ENCODE measurements at places on chromosomes 12 and 14.

DNA sequence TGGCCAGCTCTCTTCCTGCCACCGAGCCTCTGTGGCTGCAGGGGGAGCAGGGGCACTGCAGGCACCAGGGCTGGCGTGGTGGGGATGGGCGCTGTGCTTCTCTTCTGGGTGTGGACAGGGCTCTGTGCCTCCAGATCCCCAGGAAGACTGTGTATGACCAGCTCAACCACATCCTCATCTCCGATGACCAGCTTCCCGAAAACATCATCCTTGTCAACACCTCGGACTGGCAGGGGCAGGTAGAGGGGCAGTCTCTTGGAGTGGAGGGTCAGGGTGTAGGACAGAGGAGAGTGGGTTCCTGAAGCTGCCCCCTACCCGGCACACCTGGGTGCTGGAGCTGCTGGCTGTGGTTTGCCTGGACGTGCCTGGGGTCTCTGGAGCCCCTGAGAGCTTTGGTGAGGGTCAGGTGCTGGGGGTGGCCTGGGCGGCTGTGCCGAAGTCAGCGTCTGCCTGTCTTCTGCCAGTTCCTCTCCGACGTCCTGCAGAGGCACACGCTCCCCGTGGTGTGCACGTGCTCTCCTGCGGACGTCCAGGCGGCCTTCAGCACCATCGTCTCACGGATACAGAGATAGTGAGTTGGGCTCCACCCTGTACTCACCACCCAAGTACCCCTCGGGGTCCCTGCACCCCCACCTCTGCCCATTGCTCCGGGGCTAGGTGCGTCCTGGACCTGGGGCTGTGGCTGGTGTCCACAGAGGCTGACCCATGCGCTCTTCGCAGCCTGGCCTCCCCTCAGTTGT lies 15.8 kb upstream of the TEX22 start:
- no peak for DNase-seq

- DNase-seq: no peak
Observed at GRCh38 chr12:131112700-131113290, 159.1 kb downstream of the ADGRD1 start.

GRCh38 chr14:104137297-104138097 lies 890 bp upstream of the KIF26A start:
- peak; percentile 72 for DNase-seq

- DNase-seq: no peak
Observed at GRCh38 chr14:81582420-81582819, 48.8 kb upstream of the SEL1L start.

GRCh38 chr12:63905544-63905943 lies 61.0 kb downstream of the SRGAP1 start:
- no peak for DNase-seq

- DNase-seq: no peak
Observed at GRCh38 chr12:122860854-122861586, 25.8 kb downstream of the HIP1R start.

GRCh38 chr14:38731962-38732361 lies 371.1 kb downstream of the SEC23A start:
- DNase-seq: no peak

DNA sequence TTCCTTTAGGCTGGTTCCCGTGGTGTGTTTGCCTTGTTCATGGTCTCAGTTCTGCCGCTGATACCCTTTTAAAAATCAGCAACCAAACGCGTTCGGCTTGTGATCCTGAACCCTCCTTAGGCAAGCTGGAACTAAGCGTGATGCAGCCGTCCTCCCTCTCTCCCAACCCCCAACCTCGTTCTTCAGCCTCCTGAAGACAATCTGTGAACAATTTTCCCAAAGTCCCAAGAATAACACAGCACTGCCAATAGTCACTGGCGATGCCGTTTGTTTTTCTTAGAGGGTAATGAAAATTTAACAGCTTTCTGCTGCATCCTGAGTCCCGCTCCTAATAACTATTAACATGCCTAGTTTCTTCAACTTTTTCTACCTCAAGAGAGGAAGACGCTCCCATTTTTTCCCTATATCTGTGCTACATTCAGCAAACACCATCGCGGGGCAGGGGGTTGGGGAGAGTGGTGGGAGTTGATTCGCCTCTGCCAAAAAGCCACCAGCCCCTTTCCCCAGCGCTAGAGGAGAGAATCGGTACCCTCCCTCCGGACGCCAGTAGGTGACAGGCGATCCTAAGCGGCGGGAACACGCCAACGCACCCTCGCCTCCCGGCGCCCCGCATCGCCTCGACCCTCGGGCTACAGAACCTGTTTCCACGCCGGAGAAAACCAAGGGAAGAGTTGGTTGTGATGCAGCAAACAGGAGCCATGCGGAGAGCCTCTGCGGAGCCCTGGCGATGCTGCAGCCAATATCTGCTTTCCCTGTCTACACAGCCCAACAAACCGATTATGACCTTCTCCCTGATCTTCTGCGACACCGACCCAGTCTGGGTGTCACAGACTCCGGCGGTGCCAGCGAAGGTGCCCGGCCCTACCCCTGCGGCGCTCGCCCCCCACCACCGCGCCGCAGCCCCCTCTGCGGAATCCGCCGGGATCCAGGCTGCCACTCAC lies 752 bp downstream of the PRICKLE1 start:
- DNase-seq: peak; percentile 10

GRCh38 chr12:67829896-67830295 lies 159.4 kb upstream of the IFNG-AS1 start:
- no peak for DNase-seq

- DNase-seq: no peak
Observed at GRCh38 chr12:131075194-131075593, 121.5 kb downstream of the ADGRD1 start.

GRCh38 chr14:28120391-28120790 lies 646.2 kb upstream of the FOXG1 start:
- DNase-seq: no peak

DNA sequence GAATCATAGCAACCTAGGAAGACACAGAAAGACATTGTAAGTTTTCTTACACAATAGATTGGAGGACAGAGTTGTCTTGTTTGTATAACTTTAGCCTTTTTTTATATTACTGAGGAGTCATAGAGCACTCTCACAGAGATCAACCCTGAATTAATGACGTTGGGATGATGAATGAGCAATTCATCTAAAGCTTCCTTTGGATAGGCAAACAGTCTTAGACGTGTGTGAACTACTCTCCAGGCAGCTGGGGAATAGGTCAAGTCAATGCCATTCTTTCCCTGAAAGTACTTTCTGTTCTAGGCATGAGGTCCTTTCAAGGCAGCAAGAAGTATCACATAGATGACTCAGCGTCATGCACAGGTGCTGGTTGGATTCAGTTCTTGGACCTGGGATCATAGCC lies 369.1 kb upstream of the NOVA1 start:
- DNase-seq: no peak

- DNase-seq: no peak
Observed at GRCh38 chr14:34219661-34220377, 242.2 kb downstream of the SPTSSA start.

DNA sequence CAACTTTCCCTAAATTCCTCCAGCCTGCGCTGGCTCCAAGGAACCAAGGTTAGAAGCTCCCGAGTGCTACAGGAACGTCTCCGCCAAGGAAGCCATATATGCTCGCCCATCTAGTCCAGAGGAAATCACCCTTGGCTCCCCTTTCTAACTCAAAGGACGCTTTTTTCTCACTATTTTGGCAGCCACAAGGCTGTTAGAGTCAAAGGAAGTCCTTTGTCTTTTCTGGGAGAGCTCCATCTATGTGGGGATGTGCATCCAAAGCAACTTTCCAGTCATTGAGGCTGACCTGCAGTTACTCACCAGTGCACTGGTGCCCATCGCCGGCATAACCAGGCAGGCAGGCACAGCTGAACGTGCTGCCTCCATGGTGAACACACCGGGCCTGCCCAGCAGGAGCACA lies 37.6 kb downstream of the RTRAF start:
- no peak for DNase-seq

DNA sequence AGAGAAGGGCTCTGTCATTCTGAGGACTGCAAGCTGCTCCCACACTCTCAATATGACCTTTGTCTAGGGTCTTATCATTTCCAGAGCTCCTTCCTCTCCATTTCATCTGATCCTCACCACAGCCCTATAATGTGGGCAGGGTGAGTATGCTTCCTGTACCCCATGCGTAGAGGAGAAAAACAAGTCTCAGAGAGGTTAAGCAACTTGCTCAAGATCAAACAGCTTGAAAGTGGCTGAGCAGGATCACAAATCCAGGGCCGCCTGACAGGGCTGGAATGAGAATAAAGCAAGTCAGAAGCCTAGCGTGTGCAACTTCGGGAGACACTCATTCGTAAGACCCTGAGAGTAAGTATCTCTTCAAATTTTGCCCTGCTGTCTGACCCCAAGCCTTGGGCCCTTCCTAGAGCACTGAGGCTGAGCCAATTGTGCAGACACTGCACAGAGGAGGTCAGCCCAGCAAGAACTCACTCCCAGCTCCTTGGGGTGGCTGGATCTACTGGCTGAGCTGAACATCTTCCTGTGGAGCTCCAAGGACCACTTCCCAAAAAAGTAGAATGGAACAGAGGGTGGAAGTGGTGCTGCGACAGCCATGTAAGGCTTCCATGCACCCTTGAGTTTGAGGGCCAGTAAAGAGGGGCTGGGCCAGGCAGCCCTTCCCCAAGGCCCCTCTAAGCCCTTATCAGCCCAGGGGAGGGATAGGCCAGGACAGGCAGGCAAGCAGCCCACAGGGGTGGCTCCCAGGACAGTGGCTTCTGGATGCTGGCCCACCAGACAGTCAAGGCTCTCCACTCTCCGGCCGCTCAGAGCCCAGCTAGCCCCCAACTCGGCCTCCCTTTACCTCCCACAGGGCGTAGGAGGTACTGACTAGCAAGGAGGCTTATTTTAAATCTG lies 10.5 kb downstream of the ZFP36L1 start:
- DNase-seq: no peak

DNA sequence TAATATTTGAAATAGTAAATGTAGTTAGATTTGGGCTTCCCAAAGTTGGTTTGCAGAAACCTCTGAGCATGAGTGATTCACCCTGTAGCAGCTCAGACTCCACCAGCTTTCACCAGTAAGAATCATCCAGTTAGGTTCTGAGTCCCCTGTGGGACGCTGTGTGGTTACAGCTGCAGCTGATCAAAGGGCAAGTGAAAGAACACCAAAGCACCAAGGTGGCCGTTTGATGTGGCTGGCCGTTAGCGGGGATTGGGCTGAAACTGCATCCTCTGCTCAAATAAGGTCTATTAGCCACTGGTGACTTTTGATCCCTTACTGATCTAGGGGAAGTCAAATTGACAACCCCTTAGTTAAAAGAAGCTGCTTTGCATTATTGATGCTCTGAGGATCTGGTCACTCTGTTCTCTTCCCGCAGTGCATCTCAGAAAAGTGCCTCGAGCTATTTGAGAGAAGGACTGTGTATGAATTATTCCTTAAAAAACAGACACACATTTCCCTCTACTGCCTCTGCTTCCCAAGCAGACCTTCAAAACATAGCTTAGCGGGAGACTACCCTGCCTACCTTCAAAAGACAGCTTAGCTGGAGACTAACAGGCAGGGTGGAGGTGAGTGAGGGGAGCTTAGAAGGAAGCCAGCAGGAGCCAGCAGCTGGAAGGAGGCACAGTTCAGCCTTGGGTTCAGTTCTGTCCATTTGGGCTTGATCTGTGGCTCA lies 3.7 kb downstream of the ABHD12B start:
- no peak for DNase-seq

DNA sequence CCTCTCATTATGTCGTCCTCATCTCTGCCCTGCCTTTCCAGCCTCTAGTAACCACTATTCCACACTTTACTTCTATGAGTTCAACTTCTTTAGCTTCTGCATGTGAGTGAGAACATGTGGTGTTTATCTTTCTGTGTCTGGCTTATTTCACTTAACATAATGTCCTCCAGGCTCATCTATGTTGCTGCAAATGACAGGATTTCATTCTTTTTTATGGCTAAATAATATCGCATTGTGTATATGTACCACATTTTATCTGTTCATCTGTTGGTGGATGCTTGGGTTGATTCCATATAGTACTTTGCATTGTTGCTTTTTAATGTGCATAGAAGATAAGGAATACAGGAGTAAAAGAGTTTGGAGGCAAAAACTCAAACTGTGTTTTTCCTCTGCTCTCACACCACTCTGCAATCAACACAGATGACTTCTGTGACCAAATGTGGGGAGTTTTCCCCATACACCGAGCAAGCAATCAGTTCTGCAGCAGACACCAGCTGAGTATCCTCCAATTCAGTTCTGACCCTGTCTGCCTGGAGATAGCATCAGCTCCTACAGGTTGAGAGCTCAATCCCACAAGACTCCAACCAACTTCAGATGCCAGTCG lies 24.6 kb upstream of the FLVCR2 start:
- no peak for DNase-seq

GRCh38 chr12:60201891-60202290 lies 606.1 kb downstream of the SLC16A7 start:
- DNase-seq: no peak

DNA sequence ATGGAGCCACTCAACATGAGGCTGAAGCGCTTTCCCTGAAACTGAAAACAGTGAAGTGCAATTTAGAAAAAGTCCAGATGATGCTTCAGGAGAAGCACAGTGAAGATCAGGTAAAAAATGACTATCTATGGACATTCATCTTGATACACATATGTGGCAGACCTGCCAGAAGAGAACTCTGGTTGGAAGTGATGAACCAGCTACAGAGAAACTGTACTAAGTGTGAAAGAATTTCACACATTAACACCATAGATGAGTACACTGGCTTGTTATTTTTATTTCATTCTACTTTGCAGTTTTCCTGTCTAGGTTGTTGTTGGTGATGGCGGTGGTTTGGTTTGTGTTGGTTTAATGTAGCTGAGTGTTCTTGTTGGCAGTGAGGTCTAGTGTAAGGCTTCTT lies 174.7 kb downstream of the ESR2 start:
- no peak for DNase-seq

DNA sequence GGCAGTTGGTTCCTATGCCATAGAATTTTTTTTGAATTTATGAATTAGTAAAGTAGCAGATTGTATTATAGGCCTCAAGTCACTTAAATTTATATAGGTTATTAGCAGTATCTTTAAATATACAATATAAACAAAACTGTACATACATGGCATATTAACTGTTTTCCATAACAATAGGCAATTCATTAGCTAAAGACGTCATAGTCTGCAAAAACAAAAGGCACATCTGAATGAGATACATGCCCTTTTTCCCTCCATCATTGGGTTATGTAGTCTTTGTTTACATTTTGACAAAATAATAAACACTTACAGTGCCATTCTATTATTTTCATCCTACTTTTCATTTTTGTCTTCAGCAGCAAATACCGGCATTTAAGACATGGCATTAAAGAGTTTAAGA lies 1.1 kb upstream of the VCPKMT start:
- no peak for DNase-seq

DNA sequence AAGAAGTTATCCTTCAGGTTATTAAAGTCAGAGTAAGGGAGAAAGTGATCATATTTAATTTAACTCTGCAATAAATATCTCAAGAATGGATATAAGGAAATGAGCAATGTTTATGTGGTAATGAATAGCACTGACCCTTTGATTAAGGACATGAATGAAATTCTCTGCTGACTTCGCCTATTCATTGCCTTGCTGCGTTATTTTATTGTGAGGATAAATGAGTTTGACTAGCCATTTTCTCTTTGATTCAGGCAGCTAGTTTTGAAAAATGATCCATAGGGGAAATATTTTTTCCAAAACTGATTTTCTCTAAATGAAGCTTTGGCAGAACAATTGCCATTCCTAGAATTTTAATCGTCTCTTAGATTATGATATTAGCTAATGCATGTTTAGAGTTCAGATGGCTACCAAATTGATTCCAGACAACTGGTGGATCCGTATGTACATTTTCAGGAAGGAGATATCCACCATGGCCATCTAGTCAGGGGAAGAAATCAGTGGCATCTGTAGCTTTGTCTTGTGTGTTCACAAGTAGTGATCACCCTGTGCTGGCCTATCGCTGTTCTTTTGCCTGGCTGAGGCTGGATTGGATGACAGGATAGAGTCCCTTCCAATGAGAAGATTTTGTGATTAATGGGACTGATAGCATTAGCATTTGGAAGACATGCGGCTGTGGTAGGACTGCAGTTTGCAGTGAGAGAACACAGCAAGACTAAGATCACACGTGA lies 302.3 kb upstream of the RGS6 start:
- no peak for DNase-seq

Measured in SW 1271 (cell line).